Osteocyte (in vitro differentiated cells): ENCODE measurements at places on chromosomes 6 and 20. TPM values are rescaled to one million over a fixed set of nuclear protein-coding genes. Genes with fewer than 3 reads are reported as not detected.

Gene SAMD5
- 15.8 and 18.6 TPM in 2 replicates for total RNA-seq

Gene EFHC1
- total RNA-seq, result 28.9 and 33.8 TPM in 2 replicates

DNA sequence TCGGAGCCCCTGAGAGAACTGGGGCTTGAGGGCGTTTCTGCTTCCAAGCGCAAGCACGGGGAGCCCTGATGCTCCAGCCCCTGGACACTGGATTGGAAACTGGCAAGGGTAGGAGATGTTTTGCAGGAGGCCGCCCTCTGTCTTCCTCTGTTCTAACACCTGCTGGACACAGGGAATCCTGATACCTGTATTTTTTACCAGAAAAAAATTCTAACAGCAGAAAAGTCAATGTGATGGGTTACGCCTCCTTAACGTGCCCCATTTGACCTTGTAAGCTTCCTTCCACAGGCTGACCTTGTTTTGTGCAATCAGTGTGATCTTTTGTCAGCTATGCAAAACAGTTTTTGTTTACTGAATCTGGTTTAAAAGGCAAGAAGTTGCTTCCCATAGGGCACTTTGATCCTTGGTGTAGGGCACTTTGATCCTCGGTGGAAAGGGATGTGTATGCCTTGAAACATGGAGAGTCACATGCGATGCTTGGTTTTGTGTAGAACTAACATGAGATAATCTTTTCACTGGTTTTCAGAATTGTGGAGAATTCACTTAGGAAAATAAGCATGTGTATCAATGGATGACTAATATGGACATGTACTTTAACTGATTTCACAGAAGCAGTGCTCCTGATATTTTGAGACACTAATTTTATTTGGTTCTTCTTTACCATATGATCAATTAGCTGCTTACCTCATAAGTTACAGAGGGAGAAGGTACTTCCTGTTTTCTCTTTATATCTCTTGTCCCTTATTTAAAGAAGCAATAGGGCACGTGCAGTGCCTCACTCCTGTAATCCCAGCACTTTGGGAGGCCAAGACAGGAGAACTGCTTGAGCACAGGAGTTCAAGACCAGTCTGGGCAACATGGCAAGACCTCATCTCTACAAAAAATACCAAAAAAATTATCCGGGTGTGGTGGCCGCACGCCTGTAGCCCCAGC lies 59.9 kb upstream of the MAP3K4 start:
- no peak for DNase-seq

DNA sequence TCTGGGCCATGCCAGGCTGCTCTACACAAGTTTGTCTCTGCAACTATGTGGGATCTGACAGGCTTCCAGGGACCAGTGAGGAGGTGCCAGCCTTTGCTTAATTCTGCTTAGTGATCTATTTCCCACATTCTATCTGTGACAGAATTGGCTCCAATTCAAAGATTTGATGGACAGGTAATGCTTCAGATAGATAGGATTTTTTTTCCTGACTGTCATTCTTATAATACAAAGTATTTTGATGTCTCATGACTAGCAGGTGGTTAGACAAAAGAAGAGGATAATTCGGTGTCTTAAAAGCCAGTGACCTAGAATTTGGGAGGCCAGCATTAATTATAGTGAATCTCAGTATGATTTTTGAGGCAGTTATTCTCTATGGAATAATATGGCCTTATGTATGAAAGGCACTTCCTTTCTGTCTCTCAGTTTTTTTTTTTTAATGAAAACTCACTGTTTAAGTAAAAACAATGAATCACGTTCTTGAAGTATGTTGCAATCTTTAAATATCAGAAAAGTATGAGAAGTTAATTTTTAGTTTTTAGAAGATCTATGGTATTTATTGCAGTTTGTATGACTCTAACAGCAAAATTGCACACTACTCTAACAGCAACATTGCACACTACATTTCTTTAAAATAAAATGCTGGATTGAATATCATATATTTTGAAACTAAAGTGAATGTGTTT lies 43.7 kb downstream of the TMEM200A start:
- DNase-seq, result no peak

DNA sequence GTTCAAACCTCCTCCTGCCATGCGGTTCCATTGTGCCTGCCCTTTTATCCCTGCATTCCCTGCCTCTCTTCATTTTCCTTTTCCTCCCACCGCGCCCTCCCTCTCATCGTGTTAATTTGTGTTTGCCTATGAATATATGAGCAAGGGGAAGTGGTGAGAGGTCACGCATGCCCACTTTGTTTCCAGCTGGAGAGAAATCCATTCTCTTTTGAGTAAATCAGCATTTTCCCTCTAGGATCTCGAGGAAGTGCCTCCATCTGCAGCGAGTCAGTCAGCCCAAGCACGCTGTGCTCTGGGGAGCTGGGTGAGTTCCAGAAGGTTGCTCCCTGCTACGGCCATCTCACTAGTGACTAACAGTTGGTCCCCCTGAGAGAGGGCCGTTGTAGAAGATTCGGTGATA lies 42.9 kb downstream of the CDH26 start:
- DNase-seq, result peak; percentile 78
